ENCODE measurements at places on chromosomes 11 and 22. TPM values are rescaled to one million over a fixed set of nuclear protein-coding genes. Genes with fewer than 3 reads are reported as not detected.

The OR4A5 gene
- total RNA-seq = not detected

The NXPE4 gene
- not detected for total RNA-seq

The ABTB2 gene
- total RNA-seq = 2.8 TPM

The ASRGL1 gene
- total RNA-seq = 0.28 TPM

The CAVIN3 gene
- 198 TPM for total RNA-seq

The MGAT3 gene
- total RNA-seq = 1.3 TPM

The CEND1 gene
- 0.96 TPM for total RNA-seq

The GVQW3 gene
- 1.2 TPM for total RNA-seq

The EIF4G2 gene
- total RNA-seq = 696 TPM

The HPX gene
- total RNA-seq = 0.38 TPM

The FOXR1 gene
- total RNA-seq = not detected

The EPS8L2 gene
- total RNA-seq = 22.8 TPM

The CAPN5 gene
- total RNA-seq = 12.5 TPM

The NXPE1 gene
- not detected for total RNA-seq

The ZNF280A gene
- under 0.01 TPM for total RNA-seq

The GRM5 gene
- total RNA-seq = under 0.01 TPM

The KRTAP5-10 gene
- not detected for total RNA-seq

The TMEM191C gene
- 1.1 TPM for total RNA-seq

The CRYBA4 gene
- total RNA-seq = not detected

The VWCE gene
- 0.19 TPM for total RNA-seq

The TREH gene
- not detected for total RNA-seq

The OR52A1 gene
- total RNA-seq = not detected

The CHADL gene
- total RNA-seq = 0.96 TPM

The CRYBB3 gene
- total RNA-seq = not detected

The MOGAT2 gene
- total RNA-seq = not detected

The GGTLC3 gene
- total RNA-seq = not detected

The LIF gene
- total RNA-seq = 79.2 TPM

The LRRC56 gene
- total RNA-seq = 0.56 TPM

The RAB39A gene
- total RNA-seq = not detected

The NCR3LG1 gene
- total RNA-seq = 3.1 TPM

The KIRREL3 gene
- total RNA-seq = 8.5 TPM

The MMP1 gene
- total RNA-seq = 3,390 TPM

The ARL2 gene
- total RNA-seq = 58.5 TPM

The C11orf71 gene
- 3.8 TPM for total RNA-seq
